Uterus (tissue), 4 donors: ENCODE measurements at places on chromosomes 5 and 9. TPM values are rescaled to one million over a fixed set of nuclear protein-coding genes. Genes with fewer than 3 reads are reported as not detected.
A peak's percentile ranks its signal among the peaks of the same experiment; 100 is the strongest.

The OR2V2 gene
- not detected for total RNA-seq

The ARL14EPL gene
- total RNA-seq = not detected

The QRFP gene
- not detected for total RNA-seq

The TMEM252 gene
- total RNA-seq = 0.69 TPM

The MEIKIN gene
- not detected for total RNA-seq

The ALDH7A1 gene
- 94.2 TPM for total RNA-seq

The ZNF454 gene
- total RNA-seq = 0.59 TPM

The CD72 gene
- 2.8 TPM for total RNA-seq

DNA sequence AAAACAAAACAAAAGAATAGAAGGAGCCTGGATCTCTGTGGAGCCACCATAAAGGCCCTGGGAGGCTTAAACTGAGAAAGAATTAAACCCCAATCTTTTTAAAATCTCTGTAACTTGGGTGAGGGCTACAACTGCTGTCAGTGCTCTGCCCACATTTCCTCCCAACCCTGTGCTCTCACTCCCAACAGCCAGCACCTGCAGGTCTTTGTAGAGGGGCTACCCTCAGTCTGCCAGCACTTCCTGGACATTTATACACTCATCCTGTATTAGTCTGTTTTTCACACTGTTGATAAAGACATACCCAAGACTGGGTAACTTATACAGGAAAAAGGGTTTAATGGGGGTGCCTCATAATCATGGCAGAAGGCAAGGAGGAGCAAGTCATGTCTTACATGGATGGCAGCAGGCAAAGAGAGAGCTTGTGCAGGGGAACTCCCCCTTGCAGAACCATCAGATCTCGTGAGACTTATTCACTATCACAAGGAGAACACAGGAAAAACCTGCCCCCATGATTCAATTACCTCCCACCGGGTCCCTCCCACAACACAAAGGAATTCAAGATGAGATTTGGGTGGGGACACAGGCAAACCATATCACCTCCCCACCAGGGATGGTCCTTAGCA is 47.4 kb downstream of the SCAI start:
- DNase-seq = no peak

GRCh38 chr5:152070591-152070990 is 145.9 kb upstream of the GLRA1 start:
- no peak for DNase-seq

GRCh38 chr5:143140492-143141203 is 262.8 kb downstream of the NR3C1 start:
- no peak for DNase-seq

DNA sequence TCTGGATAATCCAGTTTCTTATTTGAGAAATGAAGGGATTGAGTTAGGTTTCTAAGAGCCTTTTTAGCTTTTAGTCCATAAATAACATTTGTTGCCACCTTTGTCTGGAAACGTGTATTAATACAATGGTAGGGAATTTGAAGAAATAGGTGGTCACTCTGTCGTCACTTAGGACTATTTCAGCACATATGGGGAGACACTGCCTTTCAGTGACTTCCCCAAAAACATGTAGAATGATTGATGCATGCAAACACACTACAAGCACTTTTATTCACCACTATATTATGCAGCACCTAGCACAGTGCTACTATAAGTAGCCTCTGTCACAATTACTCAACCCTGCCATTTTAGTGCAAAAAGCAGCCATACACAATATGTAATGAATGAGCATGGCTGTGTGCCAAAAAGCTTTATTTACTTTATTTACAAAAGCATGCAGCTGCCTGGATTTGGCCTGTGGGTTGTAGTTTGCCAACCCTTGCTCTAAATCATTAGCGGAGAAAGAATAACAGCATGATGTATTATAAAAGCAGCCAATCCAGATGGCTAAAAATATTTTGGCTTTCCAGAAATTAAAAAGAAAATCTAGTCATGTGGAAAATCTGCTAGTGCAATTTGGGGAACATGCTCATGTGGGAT is 154.2 kb upstream of the HMHB1 start:
- no peak for DNase-seq

DNA sequence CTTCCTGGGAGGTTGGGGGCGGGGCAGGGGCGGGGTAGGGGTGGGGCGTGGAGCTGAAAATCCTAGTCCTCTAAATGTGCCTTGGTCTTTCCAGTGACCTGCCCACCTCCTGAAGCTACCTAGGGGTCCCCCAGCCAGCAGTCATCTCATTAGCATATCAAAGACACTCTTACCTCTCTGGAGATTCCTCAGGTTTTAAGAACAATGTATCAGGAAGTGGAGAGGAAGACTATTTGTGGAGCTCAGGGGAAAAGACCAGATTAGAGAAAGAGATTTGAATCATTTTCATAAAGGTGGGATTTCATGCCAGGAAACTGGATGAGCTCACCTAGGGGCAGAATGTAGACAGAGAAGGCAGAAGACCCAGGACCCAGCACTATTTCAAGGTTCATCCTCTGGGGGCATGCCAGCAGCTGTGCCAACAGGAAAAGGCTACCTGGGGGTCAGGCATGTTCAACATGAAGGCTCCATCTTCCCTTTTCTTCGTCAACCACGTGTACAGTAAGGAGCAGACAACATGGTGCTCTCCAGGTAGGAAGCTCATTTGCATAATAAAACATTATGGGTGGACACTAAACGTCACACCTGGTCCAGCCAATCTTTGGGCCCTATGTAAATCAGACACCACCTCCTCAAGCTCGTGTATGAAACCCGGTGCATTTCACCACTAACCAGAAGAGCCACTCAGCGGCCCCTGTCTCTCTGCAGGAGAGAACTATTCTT is 6.9 kb downstream of the GMCL2 start:
- DNase-seq = no peak

DNA sequence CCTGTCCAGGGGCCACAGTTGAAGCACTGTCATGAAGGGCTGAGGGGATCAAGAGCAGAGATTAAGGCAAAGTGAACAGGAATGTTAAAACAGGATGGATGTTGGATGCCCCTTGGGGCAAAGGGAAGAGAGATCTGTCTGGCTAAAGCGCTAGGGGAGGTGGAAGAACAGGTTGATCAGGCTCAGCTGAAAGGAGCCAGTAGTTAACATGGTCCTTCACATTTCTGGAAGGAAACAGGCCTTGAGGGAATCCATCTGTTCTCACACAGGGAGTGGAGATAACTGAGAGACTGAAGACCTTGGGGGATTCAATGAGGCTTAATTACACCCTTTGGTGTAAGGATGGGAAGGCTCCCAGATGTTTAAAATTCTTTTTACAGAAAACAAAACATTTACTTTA is 5.8 kb downstream of the HAPLN1 start:
- no peak for DNase-seq

- DNase-seq = no peak
Observed at GRCh38 chr9:129071526-129072126, 9.3 kb upstream of the DOLPP1 start.

- DNase-seq = peak; percentile 72
Observed at GRCh38 chr5:14144586-14145434, 1.7 kb downstream of the TRIO start.

GRCh38 chr9:100573655-100574260 is 4.1 kb upstream of the CAVIN4 start:
- no peak for DNase-seq

GRCh38 chr9:16136451-16136850 is 583.6 kb downstream of the CCDC171 start:
- DNase-seq = no peak

DNA sequence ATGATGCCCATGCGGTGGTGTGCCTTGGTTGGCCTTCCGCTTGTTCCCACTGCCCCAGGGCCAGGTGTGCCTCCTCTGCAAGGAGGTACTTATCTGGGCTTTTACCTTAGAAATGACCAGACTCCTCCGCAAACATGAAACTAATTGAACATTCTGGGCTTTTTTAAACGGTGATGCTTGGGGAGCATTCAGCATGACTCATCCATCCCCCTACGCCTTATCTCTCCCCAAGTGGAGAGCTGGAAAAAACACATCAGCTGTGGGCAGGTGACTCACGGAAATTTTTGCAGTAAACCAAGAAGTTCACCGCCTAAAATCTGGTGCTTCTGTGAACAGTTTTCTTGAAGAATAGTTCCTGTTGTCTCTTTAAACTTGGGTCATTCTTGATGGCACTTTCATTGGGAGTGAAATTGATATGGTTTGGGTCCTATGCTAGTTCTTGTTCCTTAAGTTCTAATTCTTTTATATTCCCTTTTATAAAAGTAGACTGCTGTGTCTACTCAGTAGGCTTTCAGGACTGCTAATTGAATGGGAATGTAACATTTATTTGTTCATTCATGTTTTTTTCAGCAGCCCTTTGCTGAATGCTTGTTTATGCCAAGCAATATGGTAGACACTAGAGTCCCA is 39.6 kb downstream of the SFXN1 start:
- no peak for DNase-seq

GRCh38 chr5:78899922-78900362 is 85.2 kb downstream of the ARSB start:
- DNase-seq = no peak

- peak; percentile 22 for DNase-seq
Observed at GRCh38 chr5:139561655-139562451, 714 bp downstream of the UBE2D2 start.

DNA sequence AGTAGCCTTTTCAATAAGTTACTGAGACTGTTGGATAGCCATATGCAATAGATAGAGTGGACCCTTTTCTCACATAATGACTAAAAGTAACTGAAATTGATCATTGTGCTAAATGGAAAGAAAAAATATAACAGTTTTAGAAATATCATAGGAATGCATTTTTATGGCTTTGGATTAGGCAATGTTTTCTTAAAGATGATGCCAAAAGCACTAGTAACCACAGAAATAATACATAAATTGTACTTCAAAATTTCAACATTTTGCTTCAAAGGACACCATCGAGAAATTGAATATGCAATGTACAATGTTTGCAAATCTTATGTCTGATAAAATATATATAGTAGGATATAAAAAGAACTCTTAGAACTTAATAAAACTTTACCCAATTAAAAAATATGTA is 1267.5 kb upstream of the CDH9 start:
- no peak for DNase-seq

- DNase-seq = no peak
Observed at GRCh38 chr9:90029386-90029785, 424.6 kb downstream of the GADD45G start.
